ENCODE measurements at places on chromosomes 11 and 22.

DNA sequence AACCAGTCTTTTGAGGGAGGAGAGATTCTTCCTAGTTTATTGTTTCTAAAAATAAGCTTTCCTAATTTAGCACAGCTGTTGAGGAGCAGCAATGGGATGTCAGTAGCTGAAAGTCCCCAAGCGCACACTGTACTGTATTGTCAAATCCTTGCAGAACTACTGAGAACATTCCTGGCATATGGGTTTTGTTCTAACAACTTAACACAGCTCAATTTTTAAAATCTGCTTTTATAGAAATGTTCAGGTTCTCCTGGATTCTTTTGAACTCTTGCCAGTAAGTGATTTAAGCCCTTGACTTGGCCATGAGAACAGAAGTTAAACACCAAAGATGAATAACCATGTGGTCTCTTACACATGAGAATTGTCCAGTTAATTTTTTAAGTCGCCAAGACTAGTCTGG lies 218.6 kb downstream of the FAT3 start:
- no peak for DNase-seq

GRCh38 chr11:35825386-35825785 lies 118.5 kb upstream of the LDLRAD3 start:
- no peak for DNase-seq

GRCh38 chr11:34245041-34245440 lies 112.8 kb downstream of the ABTB2 start:
- no peak for DNase-seq

DNA sequence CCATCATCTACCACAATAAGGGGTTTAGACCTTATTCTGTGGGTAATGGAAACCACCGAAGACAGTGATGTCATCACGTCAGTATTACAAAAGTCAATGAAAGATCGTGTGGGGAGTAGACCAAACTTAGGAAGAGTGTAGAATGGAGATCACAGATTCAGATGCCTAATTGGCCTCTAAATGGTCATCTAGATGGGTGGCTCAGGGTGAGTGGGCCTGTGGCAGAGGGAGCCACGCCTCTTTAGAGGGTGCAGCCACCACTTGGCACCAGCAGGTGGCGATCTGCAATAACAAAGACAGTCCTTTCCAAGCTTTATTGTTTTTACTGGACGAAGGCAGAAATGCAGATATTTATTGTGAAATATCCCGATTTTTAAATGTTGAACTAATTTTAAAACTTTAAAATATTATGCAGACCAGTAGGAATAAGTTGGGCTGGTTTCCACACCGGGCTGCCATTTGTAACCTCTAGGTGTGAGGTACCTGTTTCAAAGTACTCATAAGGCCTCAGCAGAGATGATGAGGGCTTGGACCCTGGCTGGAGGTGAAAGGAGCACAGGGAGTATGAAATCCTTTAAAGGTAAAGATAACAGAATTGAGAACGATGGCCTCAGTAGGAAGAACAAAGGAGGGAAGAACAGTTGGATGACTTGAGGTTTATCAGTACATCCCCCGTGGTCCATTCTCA lies 222.0 kb downstream of the DBX1 start:
- DNase-seq: peak; percentile 15

- DNase-seq: no peak
Measured at GRCh38 chr11:60065801-60066200, 9.3 kb downstream of the MS4A3 start.

GRCh38 chr11:27626269-27626937 lies 73.9 kb downstream of the BDNF start:
- DNase-seq: no peak

GRCh38 chr11:92216789-92217188 lies 7.8 kb upstream of the FAT3 start:
- DNase-seq: no peak

GRCh38 chr11:69000831-69001242 lies 12.2 kb downstream of the MRGPRF start:
- DNase-seq: no peak

GRCh38 chr11:17533341-17533740 lies 10.9 kb downstream of the USH1C start:
- DNase-seq: no peak

GRCh38 chr11:79189055-79189454 lies 251.8 kb downstream of the TENM4 start:
- no peak for DNase-seq

- no peak for DNase-seq
Measured at GRCh38 chr11:63892228-63892627, 24.7 kb downstream of the RCOR2 start.

Data from substantia nigra (tissue), 51 donors.